ENCODE measurements at places on chromosomes 3 and 15.

GRCh38 chr15:63986185-63986680 lies 60.1 kb downstream of the DAPK2 start:
- no peak for DNase-seq

DNA sequence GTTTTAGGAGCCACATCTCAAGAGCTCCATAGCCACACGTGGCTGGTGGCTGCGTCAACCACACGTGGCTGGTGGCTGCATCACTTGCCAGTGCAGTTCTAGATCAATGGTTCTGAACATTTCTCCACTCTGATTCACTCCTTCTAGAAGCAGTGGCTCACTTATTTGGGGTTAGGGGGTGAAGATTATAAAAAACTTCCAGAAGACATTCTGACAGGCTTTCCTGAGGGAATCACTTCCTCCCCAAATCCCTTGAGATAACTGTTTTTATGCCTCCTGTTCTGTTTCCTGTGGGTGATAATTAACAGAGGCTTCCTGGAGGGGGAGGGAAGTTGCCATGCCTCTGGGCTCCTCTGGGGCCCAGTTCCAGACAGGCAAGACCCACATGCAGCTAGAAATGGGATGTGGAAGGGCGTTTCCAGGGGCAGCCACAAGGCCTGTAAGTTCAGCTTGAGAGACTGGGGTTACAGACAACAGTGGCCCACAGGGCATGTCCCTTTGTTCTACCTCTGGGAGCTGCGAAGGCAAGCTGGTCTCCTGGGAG lies 23.6 kb downstream of the HEG1 start:
- DNase-seq, result no peak

DNA sequence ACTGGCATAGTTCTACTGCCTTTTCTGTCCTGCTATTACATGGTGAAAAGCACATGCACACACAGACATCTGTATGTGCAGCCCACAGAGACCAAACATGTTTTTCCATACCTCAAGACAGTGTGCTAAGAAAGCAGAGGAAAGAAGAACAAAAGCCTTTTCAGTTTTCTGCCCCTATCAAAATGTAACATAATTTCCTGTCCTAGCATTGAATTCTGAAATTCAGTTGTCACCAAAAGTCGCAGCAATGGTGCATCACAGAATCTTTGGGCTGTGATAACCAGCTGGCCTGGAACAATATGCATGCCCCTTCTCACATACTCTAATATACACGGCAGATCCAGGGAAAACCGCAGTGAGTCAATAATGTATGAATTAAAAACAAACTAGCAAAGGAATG lies 153.8 kb upstream of the RAP2B start:
- no peak for DNase-seq

- DNase-seq, result no peak
These were observed 44.0 kb downstream of the EIF4E3 start for GRCh38 chr3:71681224-71681668.

- DNase-seq, result no peak
These were observed 16.1 kb downstream of the CACNA1D start for GRCh38 chr3:53510508-53510907.

DNA sequence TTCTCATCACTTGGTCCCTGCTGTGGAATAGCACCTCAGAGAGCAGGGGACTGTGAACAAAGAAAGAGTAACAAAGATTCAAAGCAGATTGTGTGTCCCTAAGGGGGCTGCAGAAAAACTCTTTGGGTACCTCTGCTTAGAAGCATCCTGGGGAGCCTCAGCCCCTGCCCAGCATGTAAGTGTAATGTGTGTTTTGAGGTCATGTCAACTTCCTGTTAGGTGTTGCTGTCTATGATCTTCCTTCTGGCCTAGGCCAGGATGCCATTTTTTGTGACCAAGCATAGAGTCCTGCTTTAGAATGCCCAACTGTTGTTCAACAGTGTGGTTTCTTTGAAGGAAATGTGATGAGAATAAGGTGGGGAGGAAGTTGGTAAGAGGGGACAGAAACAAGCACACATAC lies 77.1 kb upstream of the BCL6 start:
- DNase-seq, result no peak

DNA sequence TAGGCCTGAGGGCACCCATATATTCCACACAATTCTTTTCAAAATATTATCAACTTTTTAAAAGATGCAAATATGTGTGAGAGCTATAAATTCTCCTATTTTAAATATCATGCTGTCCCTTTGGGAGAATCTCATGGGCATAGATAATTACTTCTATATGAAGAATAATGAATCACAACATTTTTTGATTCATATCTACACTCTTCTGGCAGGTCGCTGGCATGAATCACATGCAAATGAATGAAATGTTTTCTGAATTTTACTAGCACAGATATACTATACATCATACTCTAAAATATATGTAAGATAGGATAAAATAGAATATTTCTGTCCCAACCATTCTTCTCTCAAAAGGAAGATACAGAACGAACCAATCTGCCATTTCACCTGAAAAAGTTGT lies 277.7 kb upstream of the KCNH8 start:
- DNase-seq, result no peak

- DNase-seq, result no peak
These were observed 11.9 kb downstream of the GOLGB1 start for GRCh38 chr3:121737644-121738043.

DNA sequence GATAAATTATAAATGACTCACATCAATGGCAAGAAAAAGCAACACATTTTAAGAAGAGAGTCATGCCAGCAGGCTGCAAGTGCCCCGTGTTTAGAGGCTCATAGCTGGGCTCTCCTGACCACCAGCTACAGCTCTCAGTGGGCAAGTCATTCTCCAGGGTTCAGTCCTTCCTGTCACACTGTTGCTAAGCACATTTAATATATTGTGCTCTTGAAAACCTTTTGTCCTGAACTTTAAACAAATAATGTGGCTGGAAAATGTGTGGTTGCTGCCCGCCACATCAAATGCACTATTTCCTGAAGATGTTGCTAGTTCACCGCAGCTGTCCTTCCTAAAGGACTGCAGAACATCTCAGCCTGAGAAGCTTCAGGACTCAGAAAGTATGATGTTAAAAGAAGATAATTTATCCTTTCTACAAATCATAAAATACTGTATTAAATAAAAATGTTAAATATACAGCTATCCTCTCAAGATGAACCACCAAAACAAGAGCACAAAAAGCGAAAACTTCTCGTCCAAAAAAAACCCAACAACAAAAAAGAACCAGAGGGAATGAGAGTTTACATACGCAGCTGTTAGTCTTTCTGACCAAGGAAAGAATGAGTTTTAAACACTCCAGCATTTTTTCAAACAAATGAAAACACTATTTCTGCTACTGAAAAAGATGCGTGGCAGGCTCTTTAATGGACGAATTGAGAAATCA lies 951 bp downstream of the TARS3 start:
- DNase-seq, result no peak

- no peak for DNase-seq
These were observed 30.8 kb upstream of the SLC35G2 start for GRCh38 chr3:136788154-136788553.

- no peak for DNase-seq
These were observed 28.1 kb upstream of the MRPL3 start for GRCh38 chr3:131530843-131531242.

DNA sequence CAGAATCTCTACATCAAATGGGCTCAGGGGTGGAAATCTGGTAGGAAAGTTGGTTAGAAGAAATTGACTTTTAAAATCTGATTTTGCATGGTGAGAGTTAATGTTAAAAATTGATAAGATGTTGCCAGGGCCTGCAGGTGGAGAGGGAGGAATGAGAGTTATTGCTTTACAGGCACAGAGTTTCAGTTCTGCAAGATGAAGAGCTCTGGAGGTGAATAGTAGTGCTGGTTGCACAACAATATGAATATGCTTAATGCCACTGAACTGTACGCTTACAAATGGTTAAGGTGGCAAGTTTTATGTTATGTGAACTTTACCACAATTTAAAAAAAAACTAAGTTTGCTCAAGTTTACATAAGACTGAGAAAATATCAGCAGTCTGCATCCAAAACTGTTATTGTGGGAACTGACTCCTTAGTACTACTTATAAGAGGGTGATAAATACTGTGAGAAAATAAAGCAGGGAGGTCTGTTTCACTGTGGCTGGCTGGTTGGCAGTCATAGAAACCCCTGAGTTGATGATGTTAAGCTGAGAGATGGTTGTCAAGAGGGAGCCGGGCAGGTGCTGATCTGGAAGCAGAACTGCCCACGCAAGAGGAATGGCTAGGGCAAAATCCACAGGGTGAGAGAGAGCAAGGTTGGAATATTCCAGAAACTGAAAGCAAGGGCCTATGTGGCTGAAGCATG lies 144.9 kb downstream of the EDEM1 start:
- DNase-seq, result no peak

DNA sequence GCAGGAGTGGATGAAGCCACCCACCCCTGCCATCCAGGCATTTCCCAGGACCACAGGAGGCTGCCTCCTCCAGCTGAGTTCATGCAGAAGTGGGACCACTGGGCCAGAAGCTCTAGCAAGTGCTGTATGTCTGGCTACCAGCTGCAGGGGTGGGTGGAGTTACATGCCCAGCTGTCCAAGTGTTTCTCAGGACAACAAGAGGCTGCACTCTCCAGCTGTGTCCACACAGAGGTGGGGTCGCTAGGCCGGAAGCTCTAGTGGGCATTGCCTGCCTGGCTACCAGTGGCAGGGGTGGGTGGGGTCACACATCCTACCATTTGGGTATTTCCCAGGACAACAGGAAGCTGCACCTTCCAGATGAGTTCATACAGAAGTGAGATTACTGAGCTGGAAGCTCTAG lies 234.0 kb upstream of the PPP2R3A start:
- DNase-seq, result no peak

DNA sequence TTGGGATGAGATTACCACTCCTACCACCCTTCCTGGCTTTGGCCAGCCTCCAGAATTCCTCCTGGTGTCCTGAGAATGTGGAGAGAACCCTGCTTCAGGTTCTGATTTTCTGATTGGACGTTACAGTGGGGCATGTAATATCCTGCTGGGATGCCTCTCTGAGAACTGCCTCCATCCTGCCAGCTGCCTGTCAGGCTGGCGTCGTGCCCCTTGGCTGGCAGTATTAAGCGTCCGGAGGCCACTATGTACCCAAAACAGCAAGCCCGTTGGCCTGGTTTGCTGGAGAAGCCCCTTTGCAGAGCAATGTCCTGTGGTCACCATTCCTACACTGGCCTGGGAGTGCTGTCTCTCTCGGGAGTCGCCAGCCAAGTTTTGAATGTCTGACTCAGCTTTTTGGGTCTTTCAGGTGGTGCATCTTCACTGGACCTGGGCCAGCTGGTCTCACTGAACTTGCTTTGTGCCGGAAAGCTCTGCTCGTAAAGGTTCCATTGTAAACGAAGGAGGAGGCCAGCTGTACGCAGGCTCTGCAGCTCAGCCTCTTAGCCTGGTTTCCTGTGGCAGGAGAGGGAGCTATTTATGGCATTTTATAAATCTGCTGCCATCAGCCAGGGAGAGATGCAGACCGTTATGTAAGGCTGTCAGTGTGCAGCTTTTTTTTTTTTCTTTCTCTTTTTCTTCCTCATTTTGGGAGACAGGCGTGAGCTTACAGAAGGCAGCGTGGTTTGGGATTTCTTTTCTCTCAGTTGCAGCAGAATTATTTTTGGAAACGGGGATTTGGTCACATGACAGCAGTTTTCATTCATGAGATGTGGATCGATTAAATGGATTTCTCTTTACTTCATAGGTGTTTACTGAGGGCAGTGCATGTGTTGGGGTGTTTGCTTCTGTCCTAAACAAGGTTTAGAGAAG lies 19.0 kb upstream of the TRAK1 start:
- DNase-seq, result no peak

DNA sequence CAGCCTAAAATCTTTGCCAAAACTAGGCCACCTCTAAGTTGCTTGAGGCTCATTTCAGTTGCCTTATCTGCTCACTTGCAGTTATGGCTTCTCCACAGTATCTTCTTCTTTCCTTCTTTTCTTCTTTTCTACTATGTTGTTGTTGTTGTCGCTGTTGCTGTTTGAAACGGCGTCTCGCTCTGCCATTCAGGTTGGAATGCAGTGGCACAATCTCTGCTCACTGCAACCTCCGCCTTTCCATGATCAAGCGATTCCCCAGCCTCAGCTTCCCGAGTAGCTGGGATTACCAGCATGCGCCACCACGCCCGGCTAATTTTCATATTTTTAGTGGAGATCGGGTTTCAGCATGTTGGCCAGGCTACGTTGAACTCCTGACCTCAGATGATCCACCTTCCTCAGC lies 210.8 kb upstream of the NR2F2 start:
- DNase-seq, result no peak

DNA sequence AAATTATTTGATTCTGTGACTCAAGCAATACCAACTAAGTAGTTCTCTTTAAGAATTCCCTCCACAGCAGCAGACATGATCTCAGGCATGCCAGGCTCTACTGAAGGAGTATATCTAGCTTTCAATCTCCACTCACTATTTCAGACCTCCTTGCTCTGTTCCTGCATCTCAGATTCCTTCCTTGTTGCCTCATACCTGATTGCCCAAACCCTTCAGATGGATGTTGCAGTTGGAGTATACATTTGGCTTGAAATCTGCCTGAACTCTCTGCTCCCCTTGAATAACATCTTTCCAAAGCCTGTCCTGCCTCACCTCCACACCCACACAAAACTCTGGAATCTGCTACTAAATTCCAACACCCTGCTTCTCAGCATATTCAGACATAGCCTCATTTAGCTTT lies 19.8 kb upstream of the TM4SF4 start:
- no peak for DNase-seq

DNA sequence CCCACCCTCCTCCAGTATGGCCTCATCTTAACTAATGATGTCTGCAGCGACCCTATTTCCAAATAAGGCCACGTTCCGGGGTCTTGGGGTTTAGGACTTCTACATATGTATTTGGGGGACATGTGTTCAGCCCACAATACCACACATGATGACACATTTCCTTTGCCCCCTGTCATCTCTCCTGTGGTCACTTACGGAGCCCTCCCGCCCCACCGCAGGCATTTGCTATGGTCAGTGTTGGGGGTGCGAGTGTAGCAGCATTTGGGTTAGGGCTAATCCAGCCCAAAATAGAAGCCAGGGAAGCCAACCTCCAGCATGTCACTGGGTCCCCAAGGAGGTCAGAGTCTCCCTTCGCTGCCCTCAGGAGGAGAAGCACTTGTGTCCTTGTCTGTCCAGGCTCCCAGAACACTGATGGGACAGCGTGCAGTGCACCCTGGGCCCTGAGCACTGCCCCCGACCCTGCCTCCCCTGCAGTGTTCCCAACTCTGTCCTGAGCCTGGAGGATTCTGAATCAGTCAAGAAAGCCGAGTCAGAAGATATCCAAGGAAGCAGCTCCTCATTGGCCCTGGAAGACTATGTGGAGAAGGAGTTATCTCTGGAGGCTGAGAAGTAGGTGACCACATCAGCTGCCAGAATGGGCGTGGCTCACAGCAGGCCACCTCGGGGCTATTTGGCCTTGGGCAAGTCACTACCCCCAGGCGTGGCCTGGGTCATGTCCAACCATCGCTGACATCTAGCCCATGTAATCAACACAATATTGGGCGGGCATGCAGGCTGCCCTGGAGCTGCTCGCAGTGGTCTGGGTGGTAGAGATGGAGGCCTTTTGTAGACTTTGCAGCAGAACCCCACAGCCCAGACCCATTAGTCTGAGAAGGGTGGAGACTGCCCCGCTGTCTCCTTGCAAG lies 46.9 kb upstream of the FGD5 start:
- no peak for DNase-seq
